ENCODE measurements at places on chromosomes 16 and 17. TPM values are rescaled to one million over a fixed set of nuclear protein-coding genes. Genes with fewer than 3 reads are reported as not detected.

Gene PPP1R1B
- 1.4 TPM for total RNA-seq

Gene DPEP3
- not detected for total RNA-seq

Gene OR4D1
- total RNA-seq, result 0.32 TPM

Gene C16orf89
- 0.80 TPM for total RNA-seq
